ENCODE measurements at places on chromosomes 3 and 15.

GRCh38 chr15:98942431-98942830 lies 65.2 kb downstream of the PGPEP1L start:
- DNase-seq: no peak

GRCh38 chr3:170801597-170801996 lies 68.4 kb downstream of the RPL22L1 start:
- no peak for DNase-seq

DNA sequence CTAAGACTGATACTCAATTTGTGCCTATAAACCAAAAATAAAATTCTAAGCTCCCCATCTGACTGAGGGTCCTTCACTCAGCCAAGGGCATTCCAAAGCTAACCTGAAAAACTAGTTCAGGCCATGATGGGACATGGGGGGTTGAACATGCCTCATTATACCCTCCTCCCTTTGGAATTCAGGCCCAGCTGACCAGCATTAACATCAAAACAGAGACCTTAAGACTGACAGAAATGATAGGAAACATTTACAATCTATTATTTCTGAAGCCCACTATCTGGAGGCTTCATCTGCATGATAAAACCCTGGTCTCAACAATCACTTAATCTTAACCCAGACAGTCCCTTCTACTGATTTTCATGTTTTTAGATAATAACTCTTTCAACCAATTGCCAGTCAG lies 140.4 kb downstream of the ANO10 start:
- no peak for DNase-seq

- DNase-seq: no peak
These were observed 250.0 kb upstream of the PDZRN3 start for GRCh38 chr3:73874606-73875369.

DNA sequence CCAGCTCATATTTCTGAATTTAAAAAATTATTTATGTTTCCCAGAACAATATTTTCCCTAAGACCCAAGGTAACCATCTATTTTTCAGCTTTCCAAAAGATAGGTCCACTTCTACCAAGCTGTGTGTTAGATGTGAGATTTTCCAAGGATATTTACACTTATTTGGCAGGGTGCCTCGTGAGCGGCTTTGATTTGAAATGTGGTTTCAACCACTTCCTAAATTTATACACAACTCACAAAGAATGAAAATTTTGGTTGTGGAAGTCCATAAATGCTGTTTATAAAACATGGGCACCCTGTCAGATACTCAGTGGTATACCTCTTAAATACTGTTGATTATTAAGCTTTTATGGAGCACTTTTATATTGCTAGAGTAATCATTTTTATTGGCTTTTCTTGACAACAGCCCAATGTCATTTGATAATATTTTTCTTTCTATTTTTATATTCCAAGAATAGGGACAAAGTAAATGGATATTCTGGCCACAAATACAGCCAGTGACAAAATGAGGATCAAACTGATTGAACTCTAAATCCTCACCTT lies 57.6 kb downstream of the GAP43 start:
- DNase-seq: no peak

- no peak for DNase-seq
These were observed 102.0 kb downstream of the OTOL1 start for GRCh38 chr3:161598639-161599038.
